Suprapubic skin (tissue), 4 donors: ENCODE measurements at places on chromosomes 7 and 10. TPM values are rescaled to one million over a fixed set of nuclear protein-coding genes. Genes with fewer than 3 reads are reported as not detected.
A peak's percentile ranks its signal among the peaks of the same experiment; 100 is the strongest.

The CFAP58 gene
- 0.17 TPM for total RNA-seq

- no peaks in the 10 kb centered on the region for H3K4me1 ChIP-seq
- DNase-seq = no peak
- no peak overlapping the region for H3K27ac ChIP-seq
- no peak overlapping the region for H3K4me3 ChIP-seq
- no peaks in the 10 kb centered on the region for H3K27me3 ChIP-seq
Measured at GRCh38 chr10:127523476-127523875, 25.6 kb upstream of the NPS start.

GRCh38 chr10:77195101-77195500 is 442.5 kb downstream of the KCNMA1 start:
- peaks cover 28% of the 10 kb centered on the region for H3K27me3 ChIP-seq
- no peak for DNase-seq
- H3K4me3 ChIP-seq = no peak overlapping the region
- H3K27ac ChIP-seq = no peak overlapping the region
- no peaks in the 10 kb centered on the region for H3K4me1 ChIP-seq

The SRRT gene
- 79.8 TPM for total RNA-seq

GRCh38 chr10:77967611-77968022 is 41.1 kb upstream of the DLG5 start:
- no peaks in the 10 kb centered on the region for H3K36me3 ChIP-seq
- H3K4me1 ChIP-seq = peaks cover 13% of the 10 kb centered on the region
- H3K4me3 ChIP-seq = no peak overlapping the region

- peaks cover 4% of the 10 kb centered on the region for H3K27me3 ChIP-seq
- no peaks in the 10 kb centered on the region for H3K36me3 ChIP-seq
- H3K4me1 ChIP-seq = peaks cover 10% of the 10 kb centered on the region
- no peak overlapping the region for H3K4me3 ChIP-seq
- no peak for DNase-seq
- H3K27ac ChIP-seq = no peak overlapping the region
Measured at GRCh38 chr10:70651661-70652060, 20.6 kb upstream of the ADAMTS14 start.

GRCh38 chr10:89505640-89506275 is 29.6 kb downstream of the SLC16A12 start:
- H3K36me3 ChIP-seq = no peaks in the 10 kb centered on the region
- no peak for DNase-seq
- no peak overlapping the region for H3K4me3 ChIP-seq
- H3K4me1 ChIP-seq = peaks cover 5% of the 10 kb centered on the region
- peaks cover 5% of the 10 kb centered on the region for H3K27me3 ChIP-seq
- H3K27ac ChIP-seq = no peak overlapping the region

GRCh38 chr7:155974186-155974897 is 162.1 kb upstream of the SHH start:
- H3K27me3 ChIP-seq = no peaks in the 10 kb centered on the region
- H3K4me3 ChIP-seq = no peak overlapping the region
- H3K36me3 ChIP-seq = no peaks in the 10 kb centered on the region
- H3K4me1 ChIP-seq = no peaks in the 10 kb centered on the region
- H3K27ac ChIP-seq = no peak overlapping the region

DNA sequence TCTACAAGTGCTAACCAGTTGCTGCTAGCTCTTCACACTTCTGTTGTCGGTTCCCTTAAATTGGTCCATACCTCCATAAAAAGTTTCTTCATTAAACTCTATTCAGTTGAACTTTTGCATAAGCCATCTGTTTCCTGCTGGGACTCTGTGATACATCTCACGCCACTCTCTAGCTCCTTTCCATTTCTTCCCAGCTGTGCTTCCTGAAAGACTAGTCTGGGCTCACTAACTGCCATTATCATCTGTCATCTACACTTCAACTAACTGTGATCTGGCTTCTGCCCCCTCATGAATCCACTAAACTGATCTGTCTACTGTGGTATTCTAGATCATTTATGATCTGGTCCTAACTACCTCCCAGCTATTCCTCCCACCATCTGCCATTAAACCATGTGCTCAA is 78.3 kb downstream of the ELAPOR2 start:
- H3K27me3 ChIP-seq = no peaks in the 10 kb centered on the region
- no peaks in the 10 kb centered on the region for H3K4me1 ChIP-seq
- no peak overlapping the region for H3K27ac ChIP-seq
- no peak for DNase-seq

The BRI3 gene
- total RNA-seq = 52.9 TPM

The OR6B1 gene
- total RNA-seq = not detected

- H3K27me3 ChIP-seq = no peaks in the 10 kb centered on the region
- no peak for DNase-seq
- H3K4me3 ChIP-seq = no peak overlapping the region
- H3K4me1 ChIP-seq = peaks cover 12% of the 10 kb centered on the region
Measured at GRCh38 chr7:135154734-135155133, 6.9 kb downstream of the TMEM140 start.

GRCh38 chr7:27171637-27172314 is 2.3 kb downstream of the HOXA10 start:
- peak overlapping the region; percentile 84 for H3K4me3 ChIP-seq
- peak; percentile 64 for DNase-seq
- no peaks in the 10 kb centered on the region for H3K36me3 ChIP-seq

The MRLN gene
- not detected for total RNA-seq

- peaks cover 37% of the 10 kb centered on the region for H3K4me1 ChIP-seq
- H3K36me3 ChIP-seq = no peaks in the 10 kb centered on the region
- H3K27me3 ChIP-seq = no peaks in the 10 kb centered on the region
- no peak for DNase-seq
- no peak overlapping the region for H3K4me3 ChIP-seq
- H3K27ac ChIP-seq = no peak overlapping the region
Measured at GRCh38 chr10:35425595-35425994, 89.3 kb downstream of the CCNY start.

DNA sequence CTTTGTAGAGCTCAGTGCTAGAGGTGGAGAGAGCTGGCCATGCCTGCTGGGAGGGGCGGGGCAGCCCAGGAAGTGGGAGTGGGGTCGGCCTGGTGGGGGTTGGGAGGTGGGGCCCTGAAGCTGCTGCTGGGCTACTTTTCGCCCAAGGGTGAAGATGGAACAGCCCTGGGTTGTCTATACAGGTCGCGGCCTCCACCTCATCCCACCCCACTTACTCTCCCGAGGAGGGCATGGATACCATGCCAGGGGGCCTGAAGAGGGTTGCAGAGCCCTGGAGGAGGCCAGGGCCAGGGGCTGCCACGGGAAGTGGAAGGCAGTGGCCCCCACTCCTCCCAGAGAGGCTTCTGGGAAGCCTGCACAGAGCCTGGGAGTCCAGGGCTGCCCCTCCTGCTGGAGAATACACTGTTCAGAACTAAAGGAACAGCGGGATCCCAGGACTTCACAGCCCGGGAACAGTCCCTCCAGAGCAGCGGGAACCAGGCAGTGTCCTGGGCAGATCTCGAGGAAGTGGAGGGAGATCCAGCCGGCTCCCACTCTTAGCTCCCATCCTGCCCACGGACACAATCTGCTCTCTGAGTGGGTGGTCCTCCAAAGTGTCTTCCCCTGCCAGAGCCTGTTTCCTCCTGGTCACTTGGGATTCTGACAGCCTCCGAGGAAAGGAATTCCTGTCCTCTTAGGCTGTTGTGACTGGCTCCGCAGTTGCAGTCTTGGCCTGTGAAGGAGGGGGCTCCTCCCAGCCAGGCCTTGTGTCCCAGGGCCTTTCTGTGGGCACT is 23.5 kb downstream of the MAT1A start:
- no peak overlapping the region for H3K4me3 ChIP-seq
- H3K36me3 ChIP-seq = no peaks in the 10 kb centered on the region
- H3K27me3 ChIP-seq = no peaks in the 10 kb centered on the region
- no peak for DNase-seq
- no peak overlapping the region for H3K27ac ChIP-seq

DNA sequence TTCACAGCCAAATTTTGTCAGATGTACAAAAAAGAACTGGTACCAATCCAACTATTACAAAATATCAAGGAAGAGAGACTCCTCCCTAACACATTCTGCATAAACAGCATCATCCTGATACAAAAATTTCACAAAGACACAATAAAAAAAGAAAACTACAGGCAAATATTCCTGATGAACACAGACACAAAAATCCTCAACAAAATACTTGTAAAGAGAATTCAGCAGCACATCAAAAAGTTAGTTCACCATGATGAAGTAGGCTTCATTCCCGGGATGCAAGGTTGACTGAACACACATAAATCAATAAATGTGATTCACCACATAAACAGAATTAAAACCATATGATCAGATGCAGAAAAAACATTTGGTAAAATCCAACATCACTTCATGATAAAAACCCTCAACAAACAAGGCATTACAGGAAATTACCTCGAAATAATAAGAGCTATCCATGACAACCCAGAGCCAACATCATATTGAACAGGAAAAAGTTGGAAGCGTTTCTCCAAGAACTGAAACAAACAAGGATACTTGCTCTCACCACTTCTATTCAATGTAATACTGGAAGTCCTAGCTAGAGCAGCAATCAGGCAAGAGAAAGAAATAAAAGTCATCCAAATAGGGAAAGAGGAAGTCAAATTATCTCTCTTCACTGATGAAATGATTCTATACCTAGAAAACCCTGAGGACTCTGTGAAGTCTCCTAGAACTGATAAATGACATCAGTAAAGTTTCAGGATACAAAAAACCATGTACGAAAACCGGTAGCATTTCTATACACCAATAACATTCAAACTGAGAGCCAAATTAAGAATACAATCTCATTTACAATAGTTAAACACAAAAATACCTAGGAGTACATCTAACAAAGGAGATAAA is 223.1 kb downstream of the REEP3 start:
- no peaks in the 10 kb centered on the region for H3K27me3 ChIP-seq
- no peaks in the 10 kb centered on the region for H3K36me3 ChIP-seq
- H3K27ac ChIP-seq = peak overlapping the region; percentile 58
- no peak overlapping the region for H3K4me3 ChIP-seq
- H3K4me1 ChIP-seq = no peaks in the 10 kb centered on the region
- DNase-seq = no peak

- H3K27me3 ChIP-seq = no peaks in the 10 kb centered on the region
- no peak overlapping the region for H3K4me3 ChIP-seq
- no peaks in the 10 kb centered on the region for H3K36me3 ChIP-seq
- DNase-seq = no peak
- no peaks in the 10 kb centered on the region for H3K4me1 ChIP-seq
Measured at GRCh38 chr7:113831556-113831955, 87.3 kb downstream of the PPP1R3A start.

DNA sequence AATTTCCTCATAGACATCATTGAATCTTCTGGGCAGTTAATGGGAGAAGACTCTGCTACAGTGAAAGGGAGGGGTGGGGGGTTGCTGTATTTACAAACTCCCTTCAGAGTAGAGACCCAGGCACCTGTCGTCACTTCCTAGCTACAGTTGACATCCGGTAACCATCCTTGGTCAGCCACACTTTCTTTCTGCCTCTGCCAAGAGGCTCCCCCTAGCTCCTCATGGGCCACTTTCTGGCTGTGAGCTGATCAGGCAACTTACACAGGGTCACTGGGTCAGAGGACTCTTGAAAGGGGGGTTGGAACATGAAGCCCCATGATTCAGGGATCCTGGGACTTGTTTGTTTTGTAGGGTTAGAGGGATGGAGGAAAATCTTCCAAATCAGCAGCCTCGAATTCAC is 1.2 kb downstream of the TECPR1 start:
- H3K27ac ChIP-seq = peak overlapping the region; percentile 87
- H3K4me3 ChIP-seq = peak overlapping the region; percentile 94
- no peaks in the 10 kb centered on the region for H3K36me3 ChIP-seq
- DNase-seq = no peak
- peaks cover 28% of the 10 kb centered on the region for H3K4me1 ChIP-seq

The STEAP4 gene
- total RNA-seq = 19.3 TPM

The FXYD4 gene
- not detected for total RNA-seq

The DNAJB6 gene
- total RNA-seq = 152 TPM

The ELMO1 gene
- 49.6 TPM for total RNA-seq

DNA sequence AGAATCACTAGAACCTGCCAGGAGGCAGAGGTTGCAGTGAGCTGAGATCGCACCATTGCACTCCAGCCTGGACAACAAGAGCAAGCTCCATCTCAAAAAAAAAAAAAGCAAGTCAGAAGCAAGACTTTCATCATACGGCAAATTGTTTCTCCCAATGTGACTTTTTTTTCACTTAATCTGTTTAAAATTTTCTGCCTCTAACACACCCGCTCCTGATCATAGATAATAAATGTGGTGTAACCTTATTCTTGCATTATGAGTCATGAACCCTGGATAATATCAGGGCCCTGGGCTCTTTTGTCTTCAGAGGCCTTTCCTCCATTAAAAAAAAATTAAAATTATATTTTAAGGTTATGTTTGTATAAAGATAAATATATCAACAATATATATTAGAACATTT is 111.4 kb upstream of the JCAD start:
- DNase-seq = no peak
- no peaks in the 10 kb centered on the region for H3K27me3 ChIP-seq
- no peak overlapping the region for H3K4me3 ChIP-seq

- H3K4me1 ChIP-seq = peaks cover 14% of the 10 kb centered on the region
- H3K27ac ChIP-seq = peak overlapping the region; percentile 79
- no peaks in the 10 kb centered on the region for H3K36me3 ChIP-seq
- DNase-seq = no peak
- peaks cover 11% of the 10 kb centered on the region for H3K27me3 ChIP-seq
Measured at GRCh38 chr10:8300925-8301324, 246.4 kb downstream of the GATA3 start.

DNA sequence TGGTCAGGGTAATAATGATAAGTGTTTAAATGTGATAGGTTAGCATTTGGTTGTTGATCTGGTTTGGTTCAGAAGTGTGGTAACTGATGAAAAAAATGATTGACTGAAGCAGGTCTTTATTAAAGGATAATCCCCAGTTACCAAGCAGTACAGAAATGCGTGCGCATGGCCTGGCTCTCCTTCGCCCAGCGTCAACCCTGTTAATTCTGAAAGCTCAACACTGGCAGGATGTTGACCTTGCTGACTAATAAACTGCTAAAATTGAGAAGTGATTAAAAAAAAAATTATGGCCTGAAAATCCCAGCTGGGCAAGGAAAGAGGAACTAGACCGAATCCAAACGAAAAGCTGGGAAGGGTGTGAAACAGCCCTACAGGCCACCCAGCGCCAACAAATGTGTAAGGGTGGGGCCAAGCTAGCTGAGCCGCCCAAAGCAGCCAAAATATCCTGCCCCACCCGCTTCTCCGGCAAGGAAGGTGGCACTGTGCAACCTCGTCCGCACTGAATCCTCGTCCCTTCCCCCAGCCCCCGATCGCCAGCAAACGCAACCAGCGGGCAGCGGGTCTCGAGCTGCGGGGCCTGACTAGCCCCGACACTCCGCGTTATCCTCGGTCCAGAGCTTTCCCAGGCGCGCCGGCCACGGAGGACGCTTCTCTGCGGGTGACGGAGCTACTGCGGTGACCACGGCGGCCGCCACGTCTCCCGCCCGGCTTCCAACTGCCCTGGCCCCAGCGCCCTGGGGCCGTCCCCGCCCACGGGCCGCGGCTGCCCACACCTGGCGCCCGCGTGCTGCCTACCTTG is 561 bp downstream of the SHTN1 start:
- no peaks in the 10 kb centered on the region for H3K27me3 ChIP-seq
- H3K36me3 ChIP-seq = no peaks in the 10 kb centered on the region
- H3K4me3 ChIP-seq = peak overlapping the region; percentile 93
- DNase-seq = peak; percentile 84
- H3K27ac ChIP-seq = peak overlapping the region; percentile 96
- peaks cover 12% of the 10 kb centered on the region for H3K4me1 ChIP-seq

- no peaks in the 10 kb centered on the region for H3K27me3 ChIP-seq
- no peak overlapping the region for H3K27ac ChIP-seq
- H3K4me3 ChIP-seq = no peak overlapping the region
- H3K36me3 ChIP-seq = no peaks in the 10 kb centered on the region
- DNase-seq = no peak
Measured at GRCh38 chr7:28055161-28055544, 125.4 kb downstream of the JAZF1 start.

- no peak overlapping the region for H3K4me3 ChIP-seq
- DNase-seq = no peak
- peaks cover 5% of the 10 kb centered on the region for H3K27me3 ChIP-seq
- no peaks in the 10 kb centered on the region for H3K36me3 ChIP-seq
- H3K4me1 ChIP-seq = no peaks in the 10 kb centered on the region
Measured at GRCh38 chr10:116553378-116553980, 7.7 kb downstream of the PNLIP start.

The KIF11 gene
- 5.4 TPM for total RNA-seq

The UNCX gene
- not detected for total RNA-seq

The GRM3 gene
- not detected for total RNA-seq
